ENCODE measurements at places on chromosomes 2 and 18. TPM values are rescaled to one million over a fixed set of nuclear protein-coding genes. Genes with fewer than 3 reads are reported as not detected.

- DNase-seq, result no peak
Measured at GRCh38 chr2:142672698-142673097, 204.8 kb upstream of the KYNU start.

- DNase-seq, result no peak
Measured at GRCh38 chr18:59624369-59624765, 72.9 kb downstream of the CCBE1 start.

PROKR1 gene
- total RNA-seq, result not detected

DNA sequence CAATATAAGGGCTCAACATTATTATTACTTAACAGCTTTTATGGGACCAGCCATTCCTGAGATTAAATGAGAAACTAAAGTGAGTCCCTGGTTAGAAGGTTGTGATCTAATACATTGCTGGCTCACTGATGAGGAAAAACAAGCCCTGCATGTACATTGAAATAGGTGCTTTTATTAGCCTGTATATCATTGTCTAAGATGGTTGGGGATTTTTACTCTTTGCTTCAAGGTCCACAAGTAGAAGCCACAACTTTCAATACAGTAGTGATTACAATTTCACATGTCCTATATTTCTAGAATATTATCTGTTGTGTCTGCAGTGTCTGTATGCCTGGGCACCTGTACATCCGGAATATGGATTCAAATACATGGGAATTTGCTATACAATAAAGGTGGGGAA, 104.1 kb upstream of the FZD5 start:
- DNase-seq, result no peak

GRCh38 chr2:160612266-160612856, 118.8 kb upstream of the RBMS1 start:
- no peak for DNase-seq

DNA sequence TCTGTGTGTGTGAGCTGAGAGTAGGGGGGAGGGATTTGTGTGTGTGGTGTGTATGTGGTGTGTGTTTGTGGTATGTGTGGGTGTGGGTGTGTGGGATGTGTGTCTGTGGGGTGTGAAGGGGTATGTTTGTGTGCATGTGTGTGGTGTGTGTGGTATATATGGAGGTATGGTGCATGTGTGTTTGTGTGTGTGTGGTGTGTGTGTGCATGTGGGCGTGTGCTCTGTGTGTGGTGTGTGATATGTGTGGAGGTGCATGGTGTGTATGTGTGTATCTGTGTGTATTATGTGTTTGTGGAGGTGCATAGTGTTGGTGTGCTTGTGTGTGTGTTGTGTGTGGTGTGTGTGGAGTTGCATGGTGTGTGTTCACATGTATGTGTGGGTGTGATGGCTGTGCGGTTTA, 106.0 kb downstream of the CMPK2 start:
- no peak for DNase-seq

- DNase-seq, result no peak
Measured at GRCh38 chr2:171307560-171307959, 126.2 kb downstream of the METTL8 start.
